Activated CD8-positive, alpha-beta memory T cell treated with anti-CD3 and anti-CD28 coated beads for 1 hour (primary cell): ENCODE measurements at places on chromosomes 1 and 21.

DNA sequence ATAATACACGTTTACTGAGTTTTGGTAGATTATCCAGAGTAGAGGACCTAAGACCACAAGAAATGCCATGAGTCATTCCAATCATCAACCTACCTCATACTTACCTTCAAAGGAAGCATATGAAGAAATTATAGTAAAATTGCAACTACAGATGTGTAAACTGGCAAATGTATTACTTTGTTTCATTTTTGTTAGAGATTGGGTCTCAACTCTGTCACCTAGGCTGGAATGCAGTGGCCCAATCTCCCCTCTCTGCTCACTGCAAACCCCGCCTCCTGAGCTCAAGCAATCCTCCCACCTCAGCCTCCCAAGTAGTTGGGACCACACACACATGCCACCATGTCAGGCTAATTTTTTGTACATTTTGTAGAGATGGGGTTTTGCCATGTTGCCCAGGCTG lies 5.2 kb downstream of the TMCO1 start:
- DNase-seq: no peak

DNA sequence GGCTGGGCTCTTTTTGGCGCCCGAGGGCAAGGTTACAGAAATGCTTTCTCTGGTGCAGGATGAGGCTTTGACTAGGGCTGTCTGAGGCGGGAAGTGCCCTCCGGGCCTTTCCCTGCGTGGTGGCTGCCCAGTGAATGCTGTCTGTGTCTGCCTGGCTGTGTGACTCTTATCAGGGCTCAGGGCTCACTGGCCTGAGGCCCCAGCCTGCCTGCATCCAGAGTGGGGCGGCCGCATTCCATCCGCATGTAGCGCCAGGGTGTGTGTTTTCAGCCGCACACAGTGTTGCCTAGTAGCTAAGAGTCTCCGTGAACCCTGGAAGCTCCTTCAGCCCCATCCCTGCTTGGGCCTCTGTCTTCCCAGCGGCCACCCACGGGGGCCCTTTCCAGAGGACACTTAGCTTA lies 59.1 kb downstream of the FAAP20 start:
- DNase-seq: no peak

DNA sequence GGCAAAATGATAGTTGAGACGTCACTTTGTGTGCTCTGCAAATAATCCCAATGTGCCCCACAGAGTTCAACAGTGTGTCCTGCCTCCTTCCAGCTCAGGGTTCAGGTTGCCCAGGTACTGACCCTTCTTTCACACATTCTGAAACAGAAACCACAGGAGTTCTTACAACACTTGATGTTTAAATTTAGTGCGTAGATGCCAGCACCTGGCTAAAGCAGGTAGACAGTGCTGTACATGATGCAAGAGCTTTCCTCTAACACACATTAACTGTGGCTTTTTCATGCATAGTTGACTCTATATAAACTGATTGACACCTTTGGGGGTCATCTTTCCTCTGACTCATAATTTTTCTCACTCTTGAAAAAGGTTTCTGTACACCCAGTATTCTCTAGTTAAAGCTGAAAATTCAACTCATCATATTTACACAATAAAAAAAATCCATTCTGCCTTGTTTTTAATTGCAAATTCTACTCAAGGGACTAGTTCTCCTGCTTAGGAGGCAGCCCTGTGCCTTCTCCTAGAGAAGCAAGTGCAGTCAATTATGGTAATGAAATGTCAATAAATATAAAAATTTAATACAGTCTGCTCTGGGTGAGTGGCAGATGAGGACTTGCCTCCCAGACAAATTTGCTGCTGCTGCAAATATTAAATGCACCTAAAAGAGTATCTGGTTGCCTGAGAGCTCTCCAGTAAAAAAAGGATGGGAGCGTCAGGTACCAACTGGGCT lies 91.4 kb downstream of the NR5A2 start:
- no peak for DNase-seq

GRCh38 chr1:45730780-45731319 lies 19.6 kb downstream of the IPP start:
- DNase-seq: no peak

DNA sequence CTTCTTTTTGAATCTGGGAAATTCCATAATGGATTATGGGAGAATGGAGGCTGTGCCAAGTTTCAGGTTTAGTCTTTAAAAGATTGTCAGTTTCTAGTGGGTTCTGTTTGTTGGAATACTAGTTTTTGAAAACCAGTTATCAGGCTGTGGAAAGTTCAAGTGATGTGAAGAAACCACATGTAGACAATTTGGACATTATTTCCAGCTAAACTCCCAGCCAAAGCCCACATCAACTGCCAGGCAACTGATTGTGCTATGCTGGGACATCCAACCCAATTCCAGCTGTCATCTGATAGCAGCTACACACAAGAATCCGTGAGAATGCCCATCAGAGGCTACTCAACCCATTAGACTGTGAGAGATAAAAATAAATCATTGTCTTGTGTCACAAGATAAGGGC lies 546.1 kb upstream of the ADAMTS5 start:
- no peak for DNase-seq

GRCh38 chr1:159141584-159142390 lies 29.6 kb upstream of the CADM3 start:
- DNase-seq: no peak

DNA sequence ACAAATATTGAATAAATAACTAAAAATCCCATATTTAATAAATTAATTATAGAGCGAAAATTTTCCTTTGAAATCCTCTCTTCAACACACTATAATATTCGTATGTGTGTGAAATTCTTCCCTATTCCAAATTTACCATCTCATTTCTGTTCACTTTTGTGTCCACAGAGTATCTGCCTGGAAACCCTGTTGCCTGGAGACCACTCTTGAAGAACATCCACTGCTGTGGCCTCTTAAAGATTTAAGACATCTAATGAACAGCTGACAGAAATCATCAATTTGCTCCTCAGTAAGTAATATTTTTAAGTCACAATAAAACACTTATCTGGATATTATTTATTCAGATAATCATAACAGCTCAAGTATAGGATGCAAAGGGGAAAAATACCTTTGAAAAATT lies 69.7 kb downstream of the CYYR1 start:
- DNase-seq: no peak

DNA sequence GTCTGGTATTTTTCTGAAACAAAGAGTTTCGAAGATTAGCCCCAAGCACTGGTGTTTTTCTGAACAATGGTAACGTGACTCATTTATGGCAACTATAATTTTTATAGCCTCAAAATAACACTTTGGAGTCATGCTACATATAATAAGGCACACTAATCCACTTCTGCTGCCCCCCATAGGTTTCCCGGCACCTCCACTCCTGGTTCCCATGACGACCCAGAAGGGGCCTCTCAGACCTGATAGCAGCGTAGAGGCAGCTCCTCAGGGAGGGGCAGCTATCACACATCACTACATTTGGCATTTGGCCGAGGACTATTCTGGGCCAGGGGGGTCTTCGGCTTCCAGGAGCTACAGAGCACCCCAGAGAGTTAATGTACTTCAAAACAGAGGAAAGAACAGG lies 23.3 kb downstream of the CAPN8 start:
- no peak for DNase-seq

GRCh38 chr1:151340870-151341754 lies 5.9 kb downstream of the RFX5 start:
- DNase-seq: peak; percentile 22

GRCh38 chr1:31435471-31436409 lies 22.7 kb downstream of the SERINC2 start:
- DNase-seq: no peak

GRCh38 chr1:183226963-183227362 lies 40.9 kb downstream of the LAMC2 start:
- no peak for DNase-seq

DNA sequence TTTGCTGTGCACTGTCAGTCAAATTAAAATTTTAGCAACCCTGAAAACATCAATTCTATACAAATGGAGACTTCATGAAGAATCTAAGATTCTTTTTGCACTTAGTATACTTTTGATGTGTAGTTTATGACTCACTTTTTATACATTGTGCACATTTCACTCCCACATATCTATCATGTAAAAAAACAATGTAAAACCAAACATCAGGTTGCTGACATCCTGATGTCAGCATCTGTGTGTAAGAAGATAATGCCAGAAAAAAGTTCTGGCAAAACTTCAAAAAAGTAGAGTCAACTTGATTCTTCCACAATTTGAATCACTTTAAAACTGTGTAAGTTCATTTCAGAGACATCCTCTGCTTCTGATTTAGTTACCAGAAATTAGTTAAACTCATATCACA lies 115.7 kb downstream of the CENPF start:
- no peak for DNase-seq

GRCh38 chr1:26287033-26287711 lies 7.3 kb downstream of the SH3BGRL3 start:
- no peak for DNase-seq

- no peak for DNase-seq
These were observed 23.6 kb upstream of the DDX59 start for GRCh38 chr1:200693327-200693726.

GRCh38 chr1:192604979-192605620 lies 29.5 kb downstream of the RGS1 start:
- DNase-seq: no peak

GRCh38 chr1:234705615-234706014 lies 95.6 kb upstream of the IRF2BP2 start:
- no peak for DNase-seq

GRCh38 chr1:11062965-11063401 lies 3.2 kb upstream of the SRM start:
- no peak for DNase-seq

- DNase-seq: no peak
These were observed 165.4 kb downstream of the MRPL39 start for GRCh38 chr21:25441835-25442234.

DNA sequence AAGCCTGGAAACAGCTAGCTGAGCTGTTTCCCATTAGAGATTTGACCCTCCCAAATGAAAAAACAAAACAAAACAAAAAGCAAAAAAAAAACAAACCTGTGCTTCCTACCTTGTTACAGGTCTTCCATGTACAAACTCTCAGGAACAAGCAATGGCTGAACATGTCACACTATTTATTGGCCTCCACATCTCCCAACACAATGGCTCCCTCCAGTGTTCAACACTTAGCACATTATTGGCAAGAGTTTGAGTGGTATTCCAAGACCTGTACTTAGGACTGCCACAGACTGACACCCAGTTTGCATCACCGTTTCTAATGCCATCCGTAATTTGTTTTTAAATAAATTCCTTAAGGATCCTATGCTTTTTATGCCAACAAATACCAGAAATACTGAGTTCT lies 195.0 kb upstream of the OLFM3 start:
- DNase-seq: no peak

- DNase-seq: no peak
These were observed 7.9 kb upstream of the ADORA3 start for GRCh38 chr1:111511370-111511769.

DNA sequence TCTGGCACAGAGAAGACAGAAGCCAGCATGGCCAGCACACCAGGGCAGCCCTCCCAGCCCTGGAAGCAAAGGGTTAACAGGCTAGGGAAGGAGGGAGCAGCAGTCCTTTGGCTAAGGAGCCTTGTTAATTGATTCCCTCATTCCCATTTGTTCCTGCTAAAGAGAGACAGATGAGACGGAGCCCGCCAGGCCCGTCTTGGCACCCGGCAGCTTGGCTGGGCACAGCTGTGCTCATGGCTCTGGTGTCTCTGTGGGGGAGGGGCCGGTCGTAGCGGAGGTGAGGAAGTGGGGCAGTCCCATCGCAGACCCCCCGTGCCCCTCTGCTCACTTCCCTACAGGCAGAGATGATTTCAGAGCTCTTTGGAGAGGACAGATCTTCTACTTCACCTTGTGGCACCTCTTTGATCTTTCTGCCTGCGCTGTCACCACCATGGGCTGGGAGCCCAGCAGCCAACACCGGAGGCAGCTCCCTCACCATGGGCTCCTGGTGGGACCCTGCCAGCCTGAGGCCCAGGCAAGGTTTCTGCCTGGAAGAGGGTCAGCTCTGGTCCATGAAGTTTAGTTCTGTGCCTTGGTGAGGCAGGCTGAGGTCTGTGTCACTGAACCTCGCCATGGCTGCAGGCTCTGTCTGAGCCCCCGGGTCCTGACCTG lies 38.0 kb downstream of the FOXO6 start:
- no peak for DNase-seq

GRCh38 chr1:66355756-66356155 lies 178.2 kb upstream of the SGIP1 start:
- no peak for DNase-seq

DNA sequence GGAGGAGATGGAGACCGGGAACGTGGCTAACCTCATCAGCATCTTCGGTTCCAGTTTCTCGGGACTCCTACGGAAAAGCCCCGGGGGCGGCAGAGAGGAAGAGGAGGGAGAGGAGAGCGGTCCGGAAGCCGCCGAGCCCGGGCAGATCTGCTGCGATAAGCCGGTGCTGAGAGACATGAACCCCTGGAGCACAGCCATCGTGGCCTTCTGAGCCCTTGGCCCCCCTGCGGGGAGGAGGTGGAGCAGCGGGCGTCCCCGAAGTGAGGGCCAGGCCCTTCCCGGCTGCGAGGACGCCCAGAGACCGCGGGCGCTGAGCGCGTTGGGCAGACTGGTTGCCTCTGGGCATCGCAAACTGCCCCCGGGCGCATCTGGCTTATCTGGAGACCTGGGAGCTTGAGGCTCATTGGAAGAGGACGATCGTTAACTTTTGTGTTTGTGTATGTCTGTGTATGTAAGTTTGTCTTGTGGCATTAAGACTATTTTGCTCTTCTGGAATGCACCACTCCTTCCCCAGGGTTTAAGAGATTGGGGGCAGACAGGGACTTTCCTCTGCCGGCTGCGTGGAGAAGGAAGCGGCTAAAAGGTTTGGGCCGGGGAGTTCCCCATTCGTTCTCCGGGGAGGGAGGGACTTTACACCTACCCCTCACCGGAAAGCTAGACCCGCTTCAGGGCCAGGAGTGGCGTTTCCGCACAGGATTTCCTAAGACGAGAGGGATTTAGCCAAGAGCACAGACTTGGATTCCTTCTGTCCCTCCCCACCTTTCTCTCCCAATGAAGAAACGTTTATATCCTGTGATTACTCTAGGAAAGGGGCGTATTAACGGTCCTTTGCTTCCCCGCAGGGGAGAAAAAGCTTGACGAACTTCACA lies 1.4 kb downstream of the IER5 start:
- peak; percentile 51 for DNase-seq

DNA sequence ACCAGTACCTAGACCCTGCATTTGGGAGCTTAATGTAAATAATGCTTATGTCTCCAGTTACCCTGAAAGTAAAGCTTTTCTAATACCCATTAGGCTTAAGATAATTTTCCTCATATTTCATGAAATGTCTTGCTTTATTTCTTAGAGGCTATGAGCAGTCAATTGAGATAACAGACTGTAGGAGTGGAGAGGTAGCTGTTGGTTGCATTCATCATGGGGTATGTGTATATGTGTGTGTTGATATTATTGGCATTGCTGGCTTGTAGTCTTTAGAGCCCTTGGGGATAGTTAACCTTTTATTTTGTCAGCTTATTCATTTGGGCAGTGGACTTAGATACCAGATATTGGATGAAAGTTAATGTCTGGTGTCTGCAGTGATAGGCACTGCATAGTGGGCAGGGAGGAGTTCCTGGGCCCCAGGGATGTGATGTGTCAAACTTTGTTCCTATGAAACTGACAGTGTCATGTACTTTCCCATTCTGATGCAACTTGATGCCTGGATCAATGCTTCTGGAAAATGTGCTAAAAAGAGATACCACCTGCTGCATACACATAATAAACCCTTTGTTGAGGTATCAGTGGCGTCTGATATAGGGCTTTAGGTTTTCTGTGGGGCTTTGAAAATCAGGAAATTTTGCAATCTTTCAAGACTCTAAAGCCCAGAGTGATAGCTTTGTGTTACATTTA lies 83.9 kb downstream of the MAST2 start:
- DNase-seq: no peak
